ENCODE measurements at places on chromosomes 2 and 18.

- DNase-seq: no peak
Observed at GRCh38 chr18:57811477-57812125, 8.5 kb upstream of the ATP8B1 start.

DNA sequence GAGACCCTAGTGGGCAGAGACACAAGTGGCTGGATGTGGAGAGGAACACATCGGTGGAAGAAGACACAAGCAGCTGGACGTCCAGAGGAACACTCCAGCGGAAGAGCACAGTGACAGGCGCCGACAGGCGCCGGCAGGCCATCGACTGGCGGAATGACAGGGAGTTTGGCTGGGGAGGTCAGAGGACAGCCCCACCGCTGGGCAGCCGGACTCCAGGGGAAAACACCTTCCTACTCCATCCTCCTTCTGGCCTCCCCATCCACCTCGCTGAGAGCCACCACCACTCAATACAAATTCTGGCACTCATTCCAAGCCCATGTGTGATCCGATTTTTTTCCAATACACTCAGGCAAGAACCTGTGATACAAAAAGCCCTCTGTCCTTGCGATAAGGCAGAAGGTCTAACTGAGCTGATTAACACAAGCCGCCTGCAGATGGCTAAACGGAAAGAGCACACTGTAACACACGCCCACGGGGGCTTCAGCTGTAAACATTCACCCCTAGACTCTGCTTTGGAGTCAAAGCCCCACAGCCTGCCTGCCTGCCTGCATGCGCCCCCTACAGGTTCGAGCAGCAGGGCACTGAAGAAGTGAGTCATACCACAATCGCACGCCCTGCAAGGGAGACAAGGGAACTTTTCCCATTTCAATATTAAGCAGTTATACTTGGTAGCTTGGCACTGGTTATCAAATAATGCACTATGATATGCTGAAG, 50.2 kb upstream of the LRP1B start:
- DNase-seq: no peak

DNA sequence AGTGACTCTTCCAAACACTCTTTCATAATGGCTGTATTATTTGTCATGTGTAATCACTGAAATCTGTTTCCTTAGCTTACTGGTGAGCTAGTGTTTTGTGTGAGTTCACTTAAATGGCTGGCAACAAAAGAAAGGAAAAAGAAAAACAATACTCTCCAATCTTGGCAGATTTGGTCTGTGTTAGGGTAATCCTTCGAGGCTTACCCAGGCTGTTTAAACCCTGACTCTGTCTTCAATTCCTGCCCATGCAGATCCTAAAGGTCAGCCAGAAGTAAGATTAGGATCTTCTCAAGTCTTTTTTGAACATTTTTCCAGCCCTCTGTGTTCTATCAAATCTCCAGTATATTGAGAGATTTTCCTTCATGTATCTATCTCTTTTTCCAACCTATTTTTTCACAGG, 85.3 kb downstream of the CCDC178 start:
- no peak for DNase-seq

GRCh38 chr2:200730302-200730701, 81.4 kb upstream of the BZW1 start:
- no peak for DNase-seq

- DNase-seq: no peak
Observed at GRCh38 chr2:234793212-234793785, 158.5 kb upstream of the SH3BP4 start.
